ENCODE measurements at places on chromosomes 7 and 10.

DNA sequence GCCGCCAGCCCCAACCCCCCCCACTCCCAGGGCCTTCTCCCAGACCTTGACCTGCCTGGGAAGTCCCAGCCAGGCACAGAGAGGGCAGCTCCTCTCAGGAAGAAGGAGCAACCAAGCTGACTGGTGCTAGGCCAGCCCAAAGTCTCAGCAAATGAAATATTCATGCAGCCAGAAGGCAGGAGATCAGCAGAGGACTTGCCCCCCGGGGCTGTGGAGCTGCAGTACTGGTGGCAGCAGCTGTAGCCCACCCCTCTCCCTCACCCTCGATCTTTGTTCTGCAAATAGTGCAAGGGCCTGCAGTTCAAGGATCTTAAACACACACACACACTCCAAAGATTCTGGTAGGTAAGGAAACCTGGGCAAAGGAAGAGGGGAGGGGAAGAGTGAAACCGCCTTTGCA is 3.5 kb upstream of the SRRM3 start:
- DNase-seq, result no peak

DNA sequence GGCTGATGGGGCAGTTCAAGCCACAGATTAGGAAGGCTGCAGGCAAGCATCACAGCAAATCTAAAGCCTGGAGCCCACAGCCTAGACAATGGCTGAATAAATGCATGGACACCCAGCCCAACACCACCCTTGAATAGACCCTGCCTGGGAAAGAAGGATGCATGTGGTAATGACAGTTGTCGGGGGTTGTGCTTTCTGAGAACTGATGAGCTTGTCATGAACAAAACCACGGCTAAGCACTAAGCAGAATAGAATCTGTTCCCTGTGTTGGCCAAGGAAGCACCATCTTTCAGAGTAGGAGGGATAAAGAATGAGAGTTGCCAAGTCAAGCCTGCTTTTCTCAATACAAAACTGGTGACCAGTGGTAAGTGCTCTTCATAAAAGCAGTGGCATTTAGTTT is 66.1 kb upstream of the JCAD start:
- no peak for DNase-seq

- DNase-seq, result no peak
These were observed 126.7 kb upstream of the ZMIZ1 start for GRCh38 chr10:78942091-78942501.

GRCh38 chr7:44960011-44960580 is 18.7 kb downstream of the MYO1G start:
- no peak for DNase-seq

- DNase-seq, result no peak
These were observed 209.7 kb downstream of the OTUD1 start for GRCh38 chr10:23648618-23649017.

DNA sequence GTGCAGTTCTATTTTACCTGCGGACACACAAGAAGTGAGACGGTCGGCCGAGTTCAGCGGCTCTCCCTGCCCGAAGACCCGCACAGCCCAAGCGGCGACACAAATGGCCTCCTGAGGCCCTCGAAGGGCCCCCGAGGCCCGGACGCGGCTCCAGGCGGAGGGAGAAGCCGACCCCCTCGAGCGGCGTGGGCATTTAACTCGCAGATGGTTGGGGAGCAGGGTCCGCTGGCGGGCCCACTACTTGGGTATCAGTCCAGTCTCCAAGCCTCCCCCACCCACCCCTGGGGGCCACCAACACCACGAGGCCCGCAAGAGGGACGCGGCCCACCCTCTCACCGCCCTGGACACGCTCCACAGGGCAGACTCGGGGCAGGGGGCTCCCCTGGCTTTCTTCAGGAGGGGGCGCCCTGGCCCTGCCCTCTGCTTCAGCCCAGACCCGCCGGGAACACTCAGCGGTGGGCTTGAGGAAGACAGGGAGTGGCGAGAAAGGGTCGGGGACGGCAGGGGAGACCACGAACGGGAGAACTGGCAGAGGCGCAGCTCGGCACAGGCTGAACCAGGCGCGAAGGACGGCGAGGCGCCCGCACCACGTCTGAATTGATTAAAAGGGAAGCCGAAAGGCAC is 1.7 kb downstream of the IGF2BP3 start:
- DNase-seq, result no peak

DNA sequence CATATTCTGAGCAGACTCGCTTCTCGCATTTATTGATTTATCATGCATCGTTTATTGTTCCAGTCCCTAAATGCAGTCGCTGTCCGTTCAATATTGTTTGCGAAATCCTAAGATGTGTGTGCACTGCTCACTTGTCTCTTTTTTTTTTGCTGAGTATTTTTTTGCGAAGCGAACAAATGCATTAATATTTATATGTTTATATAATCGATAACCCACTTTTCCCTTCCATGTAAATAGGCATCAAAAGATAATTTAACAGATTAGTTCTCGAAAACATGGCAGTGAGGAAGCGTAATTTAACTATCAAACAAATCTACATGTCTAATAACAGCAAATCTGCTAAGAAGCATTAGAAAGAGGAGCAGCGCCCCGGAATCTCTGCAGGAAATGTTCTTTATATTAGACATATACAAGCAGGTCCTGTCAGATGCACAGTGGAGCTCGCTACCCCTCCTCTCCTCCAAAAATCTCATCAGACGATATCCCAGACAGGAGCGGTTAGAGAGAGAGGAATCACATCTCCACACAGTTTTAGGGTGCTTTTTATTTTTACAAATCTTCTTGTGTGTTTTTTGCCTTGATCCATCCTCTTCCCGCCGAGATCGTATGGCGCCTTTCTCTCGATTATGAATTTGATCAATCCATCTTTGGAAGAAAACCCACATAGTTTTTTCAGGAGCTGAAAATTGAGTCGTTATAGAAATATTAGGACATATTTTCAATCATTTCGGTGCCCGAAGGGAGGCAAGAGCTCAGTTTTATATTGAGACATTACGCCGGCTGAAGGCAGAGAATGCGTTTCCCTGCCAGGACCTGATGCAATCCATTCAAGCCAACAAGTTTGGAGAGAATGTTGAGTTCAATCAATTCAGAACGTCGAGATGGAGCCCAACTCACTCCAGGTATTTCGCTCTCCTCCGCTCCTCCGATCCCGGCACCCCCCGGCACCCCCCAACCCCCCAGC is at the start of gene ARID5B:
Gene ARID5B, plus strand, starts transcription at position 871 of the 964 bp plus-strand sequence. Its CDS starts 11 bp downstream, at position 882.
- no peak for DNase-seq

GRCh38 chr10:27771231-27771630 is 25.6 kb upstream of the MKX start:
- no peak for DNase-seq

DNA sequence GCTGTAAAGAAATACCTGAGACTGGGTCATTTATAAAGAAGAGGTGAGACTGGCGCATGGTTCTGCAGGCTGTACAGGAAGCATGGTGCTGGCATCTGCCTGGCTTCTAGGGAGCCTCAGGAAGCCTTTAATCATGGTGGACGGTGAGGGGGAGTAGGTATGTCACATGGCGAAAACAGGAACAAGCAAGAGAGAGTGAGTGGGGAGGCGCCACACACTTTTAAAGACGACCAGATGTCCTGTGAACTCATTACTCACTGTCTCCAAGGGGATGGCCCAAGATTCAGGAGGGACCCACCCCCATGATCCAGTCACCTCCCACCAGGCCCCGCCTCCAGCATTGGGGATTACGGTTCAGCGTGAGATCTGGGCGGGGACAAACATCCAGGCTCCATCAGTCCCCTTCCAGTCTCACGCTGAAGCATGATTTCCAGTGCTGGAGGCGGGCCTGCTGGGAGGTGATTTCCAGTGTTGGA is 3.2 kb downstream of the ZNF316 start:
- no peak for DNase-seq

GRCh38 chr10:36712695-36713094 is 412.7 kb upstream of the ANKRD30A start:
- no peak for DNase-seq

DNA sequence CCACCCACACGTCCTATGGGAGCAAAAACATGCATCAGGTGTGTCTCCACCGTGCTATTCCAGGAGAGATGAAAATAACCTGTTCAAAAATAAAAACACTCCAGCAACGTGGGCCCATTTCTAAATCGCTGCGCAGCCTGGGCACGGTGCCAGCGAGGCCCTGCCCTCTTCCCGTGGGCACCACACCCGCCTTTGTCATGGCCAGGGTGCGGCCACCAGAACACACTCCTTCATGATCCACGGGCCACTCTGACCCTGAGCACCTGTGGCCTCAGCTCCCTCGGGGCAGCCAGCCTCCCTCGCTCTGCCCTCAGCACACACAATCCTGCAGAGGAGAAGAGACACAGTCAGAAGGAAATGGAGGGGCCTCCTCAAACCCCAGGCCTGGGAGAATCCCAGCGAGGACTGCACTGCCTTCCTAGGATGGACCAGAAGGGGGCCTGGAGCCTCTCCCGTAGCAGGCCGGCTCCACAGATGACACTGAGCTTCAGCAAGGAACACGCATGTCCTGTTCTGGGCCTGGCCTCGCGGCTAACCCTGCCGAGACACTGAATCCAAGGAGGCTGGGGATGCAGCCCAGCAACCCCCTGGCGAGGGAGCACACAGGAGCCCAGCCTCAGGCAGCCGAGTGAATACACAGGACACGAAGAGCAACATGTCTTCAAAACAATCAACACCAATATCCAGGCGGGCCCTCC is 169.0 kb downstream of the MAD1L1 start:
- no peak for DNase-seq

DNA sequence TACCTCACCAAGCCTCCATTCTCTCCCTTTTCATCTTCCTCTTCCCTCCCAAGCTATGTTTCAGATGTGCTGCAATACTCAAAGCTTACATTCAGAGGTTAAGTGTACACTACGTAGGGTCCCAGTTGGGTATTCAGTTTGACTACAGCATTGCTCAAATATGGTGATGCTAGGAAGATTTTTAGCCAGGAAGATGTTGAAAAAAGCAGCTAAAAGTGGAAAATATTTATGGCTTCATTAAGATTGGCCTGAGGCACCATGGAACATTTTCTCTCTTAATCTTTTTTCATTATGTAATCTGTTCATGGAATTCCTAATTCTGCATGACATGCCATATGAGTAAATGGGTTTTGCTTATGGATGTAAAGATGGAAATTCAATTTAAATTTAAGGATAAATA is 72.0 kb upstream of the ABCB5 start:
- DNase-seq, result no peak

DNA sequence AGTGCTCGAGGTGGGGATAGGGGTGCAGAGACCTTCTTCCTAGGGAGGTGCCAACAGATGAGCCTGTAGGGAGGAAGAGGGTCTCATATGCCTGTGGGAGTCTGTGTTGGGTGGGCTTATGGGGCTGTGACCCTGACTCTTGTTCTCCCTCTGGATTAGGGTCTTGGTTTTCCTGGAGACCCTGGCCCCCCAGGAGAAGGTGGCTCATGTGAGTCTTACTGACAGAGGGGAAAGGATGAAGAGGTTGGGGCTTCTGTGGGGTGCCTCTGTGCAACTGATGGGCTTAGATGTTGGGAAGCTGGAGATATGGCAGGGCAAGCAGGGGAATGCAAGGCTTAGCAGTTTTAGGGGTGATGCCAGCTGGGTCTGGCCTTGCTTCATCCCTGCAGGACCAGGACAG is 20.2 kb upstream of the VOPP1 start:
- DNase-seq, result no peak
